ENCODE measurements at places on chromosomes 1 and 21.

- H3K27me3 ChIP-seq = no peaks in the 10 kb centered on the region
- no peak overlapping the region for H3K4me3 ChIP-seq
- no peak for DNase-seq
These were observed 23.3 kb upstream of the RXRG start for GRCh38 chr1:165468253-165468652.

DNA sequence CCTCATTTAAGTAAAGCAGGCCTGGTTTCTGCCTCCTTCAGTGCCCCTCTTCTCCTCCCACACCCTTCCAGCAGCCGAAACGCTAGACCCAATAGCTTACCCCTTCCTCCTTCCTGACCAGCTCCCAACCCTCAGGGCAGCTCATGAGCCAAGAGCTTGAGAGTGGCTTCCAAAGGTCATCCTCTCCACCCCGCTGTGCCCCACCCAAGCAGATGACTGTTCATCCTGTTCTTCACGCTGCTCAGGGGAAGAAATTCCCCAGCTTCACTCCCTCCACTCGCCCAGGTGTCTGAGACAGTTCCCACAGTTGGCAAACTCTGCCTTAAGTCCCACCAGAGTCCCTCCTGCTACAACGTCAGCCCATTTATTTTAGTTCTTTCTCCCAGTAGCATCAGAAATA, 23.4 kb downstream of the ARHGEF19 start:
- H3K4me3 ChIP-seq = no peak overlapping the region
- no peaks in the 10 kb centered on the region for H3K27me3 ChIP-seq
- no peaks in the 10 kb centered on the region for H3K36me3 ChIP-seq
- no peak for DNase-seq
- H3K27ac ChIP-seq = no peak overlapping the region
- peaks cover 25% of the 10 kb centered on the region for H3K4me1 ChIP-seq

DNA sequence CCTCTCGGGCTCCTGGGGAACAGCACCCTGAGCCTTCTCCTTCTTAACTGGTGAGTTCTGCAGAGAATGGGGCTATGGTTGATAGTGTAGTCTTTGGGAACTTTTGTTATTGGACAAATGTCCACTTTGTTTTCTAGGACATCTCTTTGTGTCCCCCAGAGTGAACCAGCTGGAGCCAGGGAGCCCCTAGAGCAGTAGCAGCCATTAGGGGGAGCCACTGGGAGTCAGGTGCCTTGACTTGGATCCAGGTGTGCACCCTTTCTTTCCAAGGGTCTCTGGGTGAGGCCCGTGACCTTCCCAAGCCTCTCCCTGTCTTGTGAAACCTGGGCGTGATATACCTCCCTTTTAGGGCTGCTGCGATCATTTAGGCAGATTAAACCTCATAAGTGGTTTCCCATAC, 36.9 kb downstream of the ABCG1 start:
- H3K4me1 ChIP-seq = peaks cover 11% of the 10 kb centered on the region
- H3K4me3 ChIP-seq = no peak overlapping the region
- DNase-seq = no peak
- no peaks in the 10 kb centered on the region for H3K36me3 ChIP-seq
- no peak overlapping the region for H3K27ac ChIP-seq
- no peaks in the 10 kb centered on the region for H3K27me3 ChIP-seq

DNA sequence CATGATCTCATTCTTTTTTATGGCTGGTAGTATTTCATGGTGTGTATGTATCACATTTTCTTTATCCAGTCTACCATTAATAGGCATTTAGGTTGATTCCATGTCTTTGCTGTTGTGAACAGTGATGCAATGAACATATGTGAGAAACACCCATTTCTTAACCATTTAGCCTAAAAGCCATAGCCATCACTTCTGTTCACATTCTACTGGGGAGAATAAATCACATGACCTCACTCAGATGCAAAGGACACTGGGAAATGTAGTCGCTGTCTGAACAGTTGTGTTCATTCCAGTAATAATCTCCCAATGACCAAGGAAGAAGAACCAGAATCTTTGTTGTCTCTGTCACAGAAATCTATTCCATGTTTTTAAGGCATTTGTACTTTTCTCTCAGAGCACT, 15.1 kb upstream of the PLA2G2E start:
- H3K4me1 ChIP-seq = no peaks in the 10 kb centered on the region
- DNase-seq = no peak
- H3K36me3 ChIP-seq = no peaks in the 10 kb centered on the region
- H3K27me3 ChIP-seq = no peaks in the 10 kb centered on the region

DNA sequence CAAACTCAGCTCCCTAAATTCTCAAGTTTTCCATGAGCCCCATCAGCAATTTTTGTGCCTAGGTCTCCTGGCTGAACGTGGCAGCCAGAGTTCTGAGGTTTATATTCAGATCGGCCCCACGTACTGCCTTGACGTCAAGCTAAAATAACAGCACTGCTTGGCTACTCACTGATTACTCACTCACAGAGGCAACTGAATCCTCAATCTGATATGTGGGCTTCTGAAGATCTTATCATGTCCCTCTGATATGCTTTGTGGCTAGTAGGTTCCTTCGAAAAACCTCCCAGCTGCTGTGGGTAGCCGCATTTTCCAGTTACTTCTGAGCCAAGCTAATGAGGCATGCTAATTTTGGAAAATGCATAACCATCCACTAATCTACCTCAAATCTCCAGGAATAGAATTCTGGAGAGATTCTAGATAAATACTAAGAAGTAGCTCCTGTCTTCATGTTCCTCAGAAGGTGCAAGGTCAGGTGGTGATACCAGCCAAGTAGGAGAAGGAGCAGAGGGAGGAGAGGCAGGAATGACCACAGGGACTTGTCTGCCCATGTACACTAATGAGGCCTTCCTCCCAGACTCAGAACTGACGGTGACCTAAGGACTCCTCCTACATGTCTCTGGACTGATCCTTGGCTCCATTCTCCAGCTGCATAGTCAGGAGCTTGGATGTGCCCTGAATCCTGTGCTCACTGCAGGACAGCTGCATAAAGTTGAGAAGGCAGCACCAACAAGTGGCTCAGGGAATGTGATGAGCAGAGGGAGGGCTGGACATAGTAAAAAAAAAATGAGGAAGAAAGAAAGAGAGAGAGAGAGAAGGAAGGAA, 263.7 kb downstream of the TNR start:
- no peaks in the 10 kb centered on the region for H3K27me3 ChIP-seq
- peaks cover 19% of the 10 kb centered on the region for H3K4me1 ChIP-seq
- DNase-seq = no peak
- no peak overlapping the region for H3K27ac ChIP-seq

DNA sequence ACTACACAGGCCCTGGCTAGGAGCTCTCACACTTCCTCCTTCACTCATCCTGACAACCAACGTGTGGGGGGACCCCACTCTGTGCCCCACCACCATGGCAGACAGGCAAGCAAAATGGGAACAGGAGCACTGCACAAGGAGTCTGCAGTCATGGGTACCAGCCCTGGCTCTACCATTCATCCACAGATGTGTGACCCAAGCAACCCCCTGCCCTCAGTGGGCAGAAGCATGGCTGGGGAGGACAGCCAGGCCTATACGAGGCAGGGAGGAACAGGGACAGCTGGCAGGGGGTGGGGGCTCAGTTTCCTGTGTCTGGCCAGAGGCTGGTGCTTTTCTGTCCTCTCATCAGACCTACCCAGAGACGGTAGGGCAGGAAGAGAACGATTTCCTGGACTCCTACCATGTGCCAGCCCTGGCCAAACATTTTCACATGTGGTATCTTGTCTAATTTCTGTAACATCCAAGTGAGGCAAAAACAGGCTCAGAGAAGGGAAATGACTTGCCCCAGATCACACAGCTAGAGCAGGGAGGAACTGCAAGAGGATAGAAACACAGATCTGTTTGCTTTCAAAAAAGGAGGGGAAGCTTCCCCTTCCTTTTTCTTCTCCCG, 178.0 kb downstream of the HIVEP3 start:
- peaks cover 17% of the 10 kb centered on the region for H3K4me1 ChIP-seq
- H3K27ac ChIP-seq = no peak overlapping the region
- no peaks in the 10 kb centered on the region for H3K27me3 ChIP-seq
- no peak overlapping the region for H3K4me3 ChIP-seq
- H3K36me3 ChIP-seq = no peaks in the 10 kb centered on the region

DNA sequence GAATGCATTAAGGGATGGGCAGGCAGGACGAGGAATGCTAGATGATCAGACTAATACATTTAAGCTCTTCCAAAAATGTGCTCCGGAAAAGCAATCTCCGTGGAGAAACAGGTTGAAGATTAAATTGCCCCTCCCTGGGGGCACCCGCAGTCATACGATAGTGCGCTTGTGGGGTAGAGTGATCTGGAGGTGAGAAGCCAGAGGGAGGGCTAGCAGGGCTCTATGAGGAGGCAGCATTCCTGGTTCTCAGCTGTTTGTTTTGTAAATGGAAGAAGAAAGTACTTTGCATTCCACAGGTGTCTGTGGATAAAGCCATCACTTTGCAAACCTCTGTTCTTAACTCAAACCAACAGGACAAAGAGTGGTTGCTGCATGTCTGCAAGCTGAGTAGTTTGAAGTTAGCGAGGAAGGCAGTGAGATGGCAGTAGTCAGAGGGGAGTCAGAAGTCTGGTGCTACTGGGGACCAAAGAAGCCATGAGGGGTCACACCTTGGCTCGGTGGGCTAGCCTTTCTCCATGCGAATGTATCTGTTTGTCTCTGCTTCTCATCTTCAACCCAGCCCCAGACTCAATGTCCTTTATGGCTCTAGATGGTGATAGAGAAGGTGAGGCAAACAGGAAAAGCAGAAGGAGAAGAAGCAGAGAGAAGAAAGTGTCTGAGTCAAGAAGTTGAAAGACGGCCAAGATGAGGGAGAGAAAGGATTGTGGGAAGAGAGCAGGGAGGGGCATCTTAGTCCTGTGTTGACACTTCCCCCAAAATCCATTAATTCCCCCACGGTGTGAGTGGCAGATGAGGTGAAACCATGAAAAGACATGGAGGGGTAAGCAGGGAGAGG, 65.2 kb upstream of the GJA8 start:
- H3K27ac ChIP-seq = no peak overlapping the region
- H3K36me3 ChIP-seq = no peaks in the 10 kb centered on the region
- no peaks in the 10 kb centered on the region for H3K4me1 ChIP-seq
- H3K4me3 ChIP-seq = no peak overlapping the region

GRCh38 chr1:168907053-168907452, 178.0 kb upstream of the DPT start:
- H3K27ac ChIP-seq = no peak overlapping the region
- no peaks in the 10 kb centered on the region for H3K4me1 ChIP-seq
- H3K27me3 ChIP-seq = no peaks in the 10 kb centered on the region
- H3K4me3 ChIP-seq = no peak overlapping the region

GRCh38 chr21:36115138-36115730, 19.6 kb upstream of the CBR3 start:
- H3K27me3 ChIP-seq = no peaks in the 10 kb centered on the region
- DNase-seq = no peak
- peaks cover 5% of the 10 kb centered on the region for H3K4me1 ChIP-seq
- no peak overlapping the region for H3K27ac ChIP-seq
- H3K36me3 ChIP-seq = no peaks in the 10 kb centered on the region

GRCh38 chr1:111198836-111199235, 1.6 kb downstream of the DENND2D start:
- H3K4me3 ChIP-seq = peak overlapping the region; percentile 60
- no peak for DNase-seq
- H3K27ac ChIP-seq = no peak overlapping the region
- H3K4me1 ChIP-seq = no peaks in the 10 kb centered on the region

GRCh38 chr1:233005156-233005555, 54.7 kb downstream of the NTPCR start:
- H3K27ac ChIP-seq = no peak overlapping the region
- H3K36me3 ChIP-seq = peaks cover 2% of the 10 kb centered on the region
- DNase-seq = no peak
- no peak overlapping the region for H3K4me3 ChIP-seq

- peaks cover 13% of the 10 kb centered on the region for H3K4me1 ChIP-seq
- H3K27me3 ChIP-seq = no peaks in the 10 kb centered on the region
- H3K36me3 ChIP-seq = no peaks in the 10 kb centered on the region
- peak overlapping the region; percentile 7 for H3K4me3 ChIP-seq
These were observed 15.6 kb upstream of the TACSTD2 start for GRCh38 chr1:58592522-58593134.

GRCh38 chr21:35399002-35399530, 350.0 kb upstream of the RUNX1 start:
- no peaks in the 10 kb centered on the region for H3K36me3 ChIP-seq
- H3K4me3 ChIP-seq = peak overlapping the region; percentile 13
- H3K27ac ChIP-seq = no peak overlapping the region
- H3K4me1 ChIP-seq = no peaks in the 10 kb centered on the region
- no peaks in the 10 kb centered on the region for H3K27me3 ChIP-seq

- H3K27ac ChIP-seq = peak overlapping the region; percentile 49
- no peaks in the 10 kb centered on the region for H3K27me3 ChIP-seq
These were observed 31.6 kb downstream of the FMO3 start for GRCh38 chr1:171122299-171122698.

DNA sequence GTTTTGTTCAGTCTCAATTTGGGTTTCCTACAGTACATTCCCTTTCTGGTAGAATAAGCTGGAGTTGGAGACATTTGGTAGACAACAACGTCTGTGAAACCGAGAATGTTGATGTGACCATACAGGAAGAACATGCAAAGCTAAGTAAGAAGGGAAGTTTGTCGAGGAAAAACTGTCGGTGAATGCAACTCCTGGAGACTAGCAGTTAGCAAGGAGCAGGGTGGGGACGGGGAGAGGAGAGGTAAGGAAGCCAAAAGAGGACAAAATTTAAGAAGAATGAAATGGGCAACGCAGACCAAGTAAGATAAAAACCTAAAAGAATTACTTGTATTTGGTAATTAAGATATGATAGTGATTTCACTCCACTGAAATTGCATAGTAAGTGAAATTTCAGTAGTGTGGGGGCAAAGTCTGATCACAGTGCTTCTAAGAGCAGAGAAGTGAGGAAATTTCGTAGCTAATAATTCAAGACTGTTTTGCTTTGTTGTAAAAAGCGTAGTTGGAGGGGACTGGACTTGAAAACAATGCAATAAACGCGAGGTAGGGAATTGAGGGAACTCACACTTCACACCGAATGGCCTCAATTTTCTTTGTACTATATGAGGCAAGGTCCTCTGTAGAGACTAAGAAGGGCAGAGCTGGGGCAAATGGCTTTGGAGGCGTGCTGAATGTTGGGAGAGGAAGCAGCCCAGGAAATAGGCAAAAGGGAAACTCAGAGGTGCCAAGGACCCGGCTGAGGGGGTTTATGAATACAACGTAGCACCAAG, 787 bp upstream of the GIPC2 start:
- no peaks in the 10 kb centered on the region for H3K36me3 ChIP-seq
- no peaks in the 10 kb centered on the region for H3K27me3 ChIP-seq
- peak overlapping the region; percentile 11 for H3K27ac ChIP-seq
- no peaks in the 10 kb centered on the region for H3K4me1 ChIP-seq
- H3K4me3 ChIP-seq = peak overlapping the region; percentile 81

DNA sequence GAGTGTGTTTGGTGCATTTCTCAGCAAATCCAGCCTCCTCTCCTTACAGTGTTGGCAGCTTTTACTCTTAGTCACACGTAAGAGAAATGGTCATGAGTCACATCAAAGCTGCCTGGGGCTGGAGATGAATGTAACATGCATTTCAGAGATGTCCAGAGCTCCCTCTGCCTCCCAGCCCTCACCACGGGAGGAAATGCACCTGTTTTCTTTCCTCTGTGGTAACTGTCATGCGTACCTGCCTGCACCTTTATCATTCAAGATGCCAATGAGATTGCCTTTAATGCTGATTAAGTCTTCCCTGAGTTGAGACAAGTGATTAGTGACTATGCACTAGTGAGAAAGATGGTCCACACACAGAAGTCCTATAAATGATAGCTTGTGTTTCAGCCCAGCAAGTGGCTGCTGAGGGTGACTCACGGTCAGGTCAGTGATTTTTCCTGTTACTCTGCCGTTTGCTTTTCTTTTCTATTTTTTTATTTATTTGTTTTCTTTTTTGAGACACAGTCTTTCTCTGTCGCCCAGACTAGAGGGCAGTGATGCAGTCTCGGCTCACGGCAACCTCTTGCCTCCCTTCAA, 277.3 kb upstream of the FMN2 start:
- peaks cover 29% of the 10 kb centered on the region for H3K4me1 ChIP-seq
- peak overlapping the region; percentile 80 for H3K27ac ChIP-seq
- H3K36me3 ChIP-seq = no peaks in the 10 kb centered on the region
- DNase-seq = no peak
- H3K4me3 ChIP-seq = peak overlapping the region; percentile 46
